ENCODE measurements at places on chromosomes 16 and 17.
A peak's percentile ranks its signal among the peaks of the same experiment; 100 is the strongest.

- DNase-seq, result no peak
Observed at GRCh38 chr16:7716660-7717550, 384.3 kb downstream of the RBFOX1 start.

- DNase-seq, result no peak
Observed at GRCh38 chr17:56623383-56623782, 29.9 kb downstream of the NOG start.

DNA sequence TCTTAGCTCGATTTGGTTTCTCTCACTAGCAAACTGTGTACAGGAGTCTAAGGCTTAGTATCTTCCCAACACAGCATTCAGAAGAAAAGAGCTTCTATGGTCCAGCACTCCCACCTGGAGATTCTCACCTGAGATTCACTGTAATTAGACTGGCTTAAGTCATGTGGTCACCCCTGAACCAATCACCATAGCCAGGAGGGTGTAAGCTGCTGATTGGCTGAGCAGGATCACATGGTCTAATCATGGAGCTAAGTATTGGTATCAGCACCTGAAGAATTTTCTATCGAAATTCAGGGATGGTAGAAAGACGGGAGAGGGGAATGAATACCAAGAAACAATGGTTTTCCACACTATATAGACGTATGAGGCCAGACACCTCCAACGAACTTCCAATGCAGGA is 359.8 kb upstream of the ERCC4 start:
- DNase-seq, result no peak

GRCh38 chr16:13798211-13798610 is 121.7 kb upstream of the ERCC4 start:
- no peak for DNase-seq

DNA sequence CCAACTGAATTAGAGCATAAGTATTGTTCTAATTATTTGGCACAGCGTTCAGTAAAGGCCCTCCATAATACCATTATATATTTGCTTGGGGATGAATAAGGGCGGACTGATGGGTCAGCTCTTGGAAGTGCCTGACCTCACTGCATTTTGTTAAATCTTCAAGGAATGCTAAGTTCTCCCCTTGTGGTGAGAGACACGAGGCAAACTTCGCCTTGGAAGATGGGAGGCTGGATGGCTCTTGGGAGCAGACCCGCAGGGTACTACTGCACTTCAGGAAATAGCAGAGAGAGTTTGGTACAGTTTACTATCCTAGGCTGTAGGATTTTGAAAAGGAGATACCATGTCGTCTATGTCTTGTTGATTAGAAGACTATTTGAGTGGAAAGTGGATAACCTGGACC is 87.0 kb upstream of the RPRML start:
- no peak for DNase-seq

- no peak for DNase-seq
Observed at GRCh38 chr17:11278186-11278991, 37.4 kb downstream of the SHISA6 start.

DNA sequence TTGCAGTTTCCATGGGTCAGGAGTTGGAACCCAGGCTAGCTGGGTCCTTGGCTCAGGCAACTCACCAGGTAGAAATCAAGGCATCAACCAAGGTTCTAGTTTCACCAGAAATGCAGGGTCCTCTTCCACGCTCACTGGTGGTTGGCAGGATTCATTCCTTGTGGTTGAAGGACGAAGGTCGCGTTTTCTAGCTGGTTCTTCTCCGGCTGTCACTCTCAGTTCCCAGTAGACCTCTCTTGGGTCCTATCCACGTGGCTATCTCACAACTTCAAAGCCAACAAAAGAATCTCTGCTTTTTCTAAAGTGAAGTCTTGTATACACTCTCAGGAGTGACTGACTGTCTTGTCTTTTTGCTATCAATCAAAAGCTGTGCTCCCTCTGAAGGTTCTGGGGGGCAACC is 146.3 kb upstream of the NOL11 start:
- DNase-seq, result no peak

- no peak for DNase-seq
Observed at GRCh38 chr17:48907713-48908046, 527 bp upstream of the UBE2Z start.

DNA sequence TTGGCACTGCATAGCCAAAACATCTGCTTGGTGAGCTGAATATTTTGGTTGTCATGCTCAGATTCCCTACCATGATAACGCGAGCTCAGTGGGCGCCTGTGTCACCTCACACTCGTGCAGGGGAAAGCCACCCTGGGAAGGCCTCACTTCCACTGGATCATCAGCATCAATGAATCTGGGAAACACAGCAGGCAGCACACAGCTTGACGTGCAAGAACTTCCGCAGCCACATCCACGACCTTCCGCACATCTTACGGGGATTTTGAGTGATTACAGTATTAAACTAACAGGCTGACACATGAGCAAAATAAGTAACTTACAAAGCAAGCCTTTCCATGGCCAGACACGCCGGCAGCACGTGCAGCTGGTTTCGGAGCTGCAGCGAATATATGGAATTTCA is 54.7 kb upstream of the FOXF1 start:
- DNase-seq, result no peak

DNA sequence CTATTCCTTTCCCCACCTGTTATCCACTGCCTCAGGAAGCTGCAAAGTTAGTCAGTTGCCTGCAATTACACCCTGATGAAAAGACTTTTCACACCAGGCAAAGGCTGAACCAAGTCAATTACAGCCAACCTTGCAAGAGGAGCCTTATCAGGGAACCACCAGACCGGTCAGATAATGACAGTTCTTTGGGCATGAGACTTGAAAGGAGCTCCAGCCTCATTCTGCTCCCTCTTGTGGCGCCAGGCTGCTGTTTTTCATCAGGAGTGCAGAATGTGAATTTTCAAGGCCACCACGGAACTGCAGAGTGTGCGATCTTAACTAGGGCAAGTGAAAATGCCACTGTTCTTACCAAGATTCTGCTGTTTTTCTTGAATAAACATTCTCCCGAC is 22.5 kb downstream of the DNAI2 start:
- DNase-seq, result no peak

DNA sequence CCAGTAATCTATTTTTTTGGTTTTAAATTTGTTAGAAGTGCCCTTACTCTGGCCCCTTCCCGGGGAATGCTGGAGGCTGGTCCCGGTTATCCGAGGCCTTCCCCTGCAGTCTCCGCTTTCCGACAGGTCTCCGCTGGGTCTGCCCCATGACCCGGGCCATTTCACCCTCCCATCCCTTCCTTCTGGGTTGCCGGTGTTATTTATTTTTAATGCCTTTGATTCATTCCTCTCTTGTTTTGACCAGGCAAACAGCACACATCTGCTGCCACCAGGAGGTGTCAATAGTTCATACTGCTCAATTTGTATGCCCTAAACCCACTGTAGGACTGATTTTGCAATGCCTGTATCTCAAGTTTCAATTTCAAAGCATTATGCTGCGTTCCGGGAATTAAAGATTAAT is 113.2 kb upstream of the IRX5 start:
- DNase-seq, result no peak

DNA sequence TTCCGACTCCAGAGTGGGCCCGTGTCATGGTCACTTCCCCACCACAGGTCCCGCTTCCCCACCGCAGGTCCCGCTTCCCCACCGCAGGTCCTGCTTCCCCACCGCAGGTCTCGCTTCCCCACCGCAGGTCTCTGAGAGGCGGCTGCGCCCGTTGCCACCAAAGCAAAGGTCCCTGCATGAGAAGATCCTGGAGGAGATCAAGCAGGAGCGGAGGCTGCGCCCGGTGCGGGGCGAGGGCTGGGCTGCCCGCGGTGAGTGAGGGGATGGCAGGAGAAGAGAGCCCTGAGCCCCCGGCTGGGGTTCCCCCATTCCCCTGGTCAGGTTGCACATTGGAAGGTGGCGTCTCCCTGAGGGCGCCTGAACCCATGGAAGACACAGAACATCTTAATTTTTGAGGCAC is 17.4 kb upstream of the TCF25 start:
- DNase-seq, result no peak

DNA sequence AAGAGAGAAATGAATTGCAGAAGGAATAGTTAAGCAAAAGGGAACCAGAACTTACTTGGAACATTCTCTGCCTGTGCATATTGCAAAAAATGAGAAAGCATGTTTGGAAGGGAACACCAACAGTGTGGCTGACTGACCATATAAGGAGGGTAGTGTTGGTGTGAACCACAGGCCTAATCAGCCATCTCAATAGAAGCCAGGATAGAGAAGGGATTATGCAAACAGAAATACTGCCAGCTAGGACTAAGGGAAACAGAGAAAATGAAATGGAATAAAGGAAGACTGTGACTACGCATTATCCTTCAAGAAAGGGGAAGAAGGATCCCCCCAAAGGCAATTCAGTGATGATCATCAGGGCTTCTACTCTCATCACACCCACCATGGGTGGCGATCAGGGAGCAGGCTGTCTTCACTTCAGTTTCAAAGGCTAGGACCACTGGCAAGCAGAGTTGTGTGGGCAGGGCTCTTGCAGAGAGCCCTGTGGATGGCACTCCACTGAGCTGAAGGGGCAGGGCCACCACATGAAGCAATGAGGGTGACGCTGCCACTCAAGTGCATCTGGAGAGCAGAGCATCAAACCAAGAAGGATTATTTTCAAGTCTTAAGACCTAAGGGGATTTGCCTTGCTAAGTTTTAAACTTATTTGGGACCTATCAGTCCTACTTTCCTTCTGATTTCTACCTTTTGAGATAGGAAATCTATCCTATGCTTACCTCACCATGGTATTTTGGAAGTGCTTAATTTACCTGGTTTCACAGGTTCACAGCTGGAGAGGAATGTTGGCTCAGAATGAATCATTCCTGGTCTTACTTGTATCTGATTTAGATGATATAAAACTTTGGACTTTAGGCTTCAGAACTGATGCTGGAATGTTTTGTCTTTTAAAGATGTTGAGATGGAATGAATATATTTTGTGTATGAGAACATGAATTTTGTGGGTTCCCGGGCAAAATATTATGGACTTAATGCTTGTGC is 140.5 kb downstream of the SSH2 start:
- DNase-seq, result no peak

DNA sequence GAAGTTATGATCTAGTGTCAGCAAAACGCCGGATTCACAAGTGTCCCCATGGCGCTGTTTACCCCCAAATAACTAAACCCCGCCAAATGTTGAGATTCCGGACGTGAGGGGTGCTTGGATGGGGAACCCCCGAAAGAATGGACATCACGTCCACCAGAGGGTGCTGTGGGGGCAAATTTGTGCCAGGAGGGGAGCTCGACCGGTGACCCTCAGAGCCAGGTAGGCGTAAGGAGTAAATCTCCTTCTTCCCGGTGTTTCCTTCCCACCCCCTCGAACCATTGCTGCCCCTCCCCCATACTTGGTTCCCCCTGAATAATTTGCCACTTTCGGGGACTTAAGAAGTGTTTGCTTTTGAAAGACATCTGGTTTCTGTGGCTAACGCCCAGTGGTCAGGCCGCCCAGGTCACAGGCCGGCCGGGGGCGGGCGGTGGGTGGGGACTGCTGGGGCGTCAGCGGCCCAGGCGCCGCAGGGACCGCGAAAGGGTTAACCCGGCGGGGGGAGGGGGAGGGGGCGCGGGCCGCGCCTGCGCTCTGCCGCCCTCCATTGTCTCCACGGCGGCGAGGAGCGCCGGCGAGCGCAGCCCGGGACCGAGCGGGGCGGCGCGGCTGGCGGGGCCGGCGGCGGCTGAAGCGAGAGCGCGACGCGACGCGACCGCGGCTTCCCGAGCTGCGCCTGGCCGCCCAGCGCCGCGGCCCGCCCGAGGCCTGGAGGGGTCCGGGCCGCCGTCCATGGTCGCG is at the start of gene ZNRF1:
TSS of gene ZNRF1 (plus strand) at position 544 of the 738 bp plus-strand sequence. CDS start 648 bp downstream, outside the sequence.
- DNase-seq, result peak; percentile 50

DNA sequence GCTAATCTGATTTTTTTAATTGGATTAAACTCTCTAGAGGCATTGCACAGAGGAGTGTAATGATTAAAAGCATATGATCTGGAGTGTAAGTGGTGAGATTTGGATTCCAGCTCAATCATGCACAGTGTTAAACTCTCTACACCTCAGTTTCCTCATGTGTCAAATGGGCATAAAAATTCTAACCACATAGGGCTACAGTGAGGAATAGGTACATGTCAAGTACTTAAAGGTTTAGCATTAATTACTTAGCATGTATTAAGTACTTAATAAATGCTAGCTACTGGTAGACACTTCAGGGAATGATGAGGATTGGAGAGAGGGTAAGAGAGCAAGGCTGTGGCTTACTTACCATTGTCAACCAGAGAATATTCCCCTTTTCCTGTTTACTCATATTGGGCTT is 17.1 kb downstream of the ERI2 start:
- no peak for DNase-seq

DNA sequence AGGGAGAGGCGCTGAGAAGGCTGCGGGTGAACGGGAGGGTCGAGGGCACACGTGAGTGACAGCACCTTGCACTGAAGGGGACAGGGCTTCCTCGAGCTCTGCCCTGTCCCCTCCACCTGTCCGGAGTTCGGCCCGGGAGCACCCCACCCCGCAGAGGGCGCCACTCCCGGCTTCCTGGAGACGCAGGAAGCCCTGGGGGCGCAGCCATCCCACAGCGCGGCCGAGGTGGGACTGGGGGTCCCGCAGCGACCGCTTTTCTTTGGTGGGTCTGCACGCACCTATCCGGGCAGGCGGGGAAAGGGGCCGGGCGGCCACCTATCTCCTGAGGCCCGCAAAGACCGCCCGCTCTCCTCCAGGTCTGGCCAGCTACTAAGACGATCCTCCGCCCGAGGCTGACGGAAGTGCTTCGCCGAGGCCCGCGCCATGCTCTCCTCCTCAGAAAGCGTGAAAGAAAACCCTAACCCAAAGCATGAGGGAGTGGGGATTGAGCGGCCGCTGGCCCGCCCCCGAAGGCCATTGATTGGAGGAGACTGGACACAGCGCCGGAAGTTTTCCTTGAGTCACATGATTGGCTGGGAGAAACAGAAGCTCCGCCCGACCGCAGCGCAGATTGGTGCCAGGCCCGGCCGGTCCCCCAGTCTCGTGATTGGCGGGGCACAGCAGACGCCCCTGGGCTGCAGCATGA is 34.4 kb downstream of the DDX19A start:
- DNase-seq, result peak; percentile 92

- DNase-seq, result no peak
Observed at GRCh38 chr16:17138801-17139200, 332.0 kb downstream of the XYLT1 start.

- no peak for DNase-seq
Observed at GRCh38 chr17:31842195-31843069, 16.6 kb downstream of the COPRS start.

- no peak for DNase-seq
Observed at GRCh38 chr17:80730739-80731138, 186.1 kb downstream of the RPTOR start.

GRCh38 chr17:32475258-32475657 is 11.5 kb upstream of the CDK5R1 start:
- no peak for DNase-seq

GRCh38 chr16:8943966-8944759 is 19.5 kb downstream of the USP7 start:
- DNase-seq, result no peak

DNA sequence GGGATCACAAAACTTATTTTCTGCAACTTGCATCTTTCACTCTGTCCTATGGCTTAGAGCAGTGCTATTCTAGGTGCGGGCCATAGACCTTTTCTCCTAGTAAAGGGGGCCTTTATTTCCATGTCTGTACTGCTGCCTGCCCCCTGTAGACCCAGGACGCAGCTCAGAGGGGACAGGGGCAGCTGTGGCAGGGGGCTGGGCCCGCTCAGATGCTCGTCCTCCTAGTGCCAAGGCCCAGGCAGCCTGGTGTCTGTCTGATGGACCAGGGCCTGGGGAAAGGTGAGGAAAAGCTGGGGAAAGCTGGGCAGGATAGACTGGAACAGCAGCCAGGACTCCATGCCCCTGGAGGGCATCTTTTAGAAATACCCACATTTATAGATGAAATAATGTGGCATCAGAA is 25.6 kb downstream of the VAC14 start:
- DNase-seq, result no peak

Measured in activated CD8-positive, alpha-beta memory T cell treated with anti-CD3 and anti-CD28 coated beads for 1 hour (primary cell).